ENCODE measurements at places on chromosomes 4 and X. TPM values are rescaled to one million over a fixed set of nuclear protein-coding genes. Genes with fewer than 3 reads are reported as not detected.

Gene MTCP1
- 24.9 TPM for total RNA-seq

Gene SPIN4
- total RNA-seq = 0.92 TPM

Gene TMEM156
- 0.18 TPM for total RNA-seq

Gene PPP1R2C
- not detected for total RNA-seq

Gene XG
- total RNA-seq = 7.9 TPM

Gene PPP2R2C
- total RNA-seq = not detected

Gene SPRY1
- 13.6 TPM for total RNA-seq

Gene FAM114A1
- 362 TPM for total RNA-seq

Gene UNC5C
- total RNA-seq = 0.28 TPM

Gene SMIM10L2A
- total RNA-seq = 0.28 TPM

Gene CT47B1
- total RNA-seq = not detected

Gene ESX1
- not detected for total RNA-seq

Gene FAM184B
- total RNA-seq = under 0.01 TPM

Gene SH2D1A
- total RNA-seq = not detected

Gene ZNF141
- 9.8 TPM for total RNA-seq

Gene AKAP14
- not detected for total RNA-seq

Gene STAP1
- not detected for total RNA-seq

Gene BEND2
- not detected for total RNA-seq

Gene HELQ
- 19.3 TPM for total RNA-seq

Gene QRFPR
- total RNA-seq = not detected

Gene STK32B
- total RNA-seq = 3.3 TPM

Gene HAUS7
- 7.5 TPM for total RNA-seq

Gene DOCK11
- total RNA-seq = 30.7 TPM

Gene SNCA
- total RNA-seq = 43.2 TPM

Gene ATP8A1
- 0.85 TPM for total RNA-seq

Gene ZNF732
- total RNA-seq = 0.14 TPM

Gene ABCD1
- 11.2 TPM for total RNA-seq

Gene JAKMIP1
- total RNA-seq = not detected

Gene TRPC5OS
- total RNA-seq = not detected

Gene MAGEA1
- 0.14 TPM for total RNA-seq

Gene ARHGEF6
- total RNA-seq = 11.6 TPM

Gene EVC
- 36.8 TPM for total RNA-seq

All from smooth muscle cell of bladder (primary cell).